Mesenchymal stem cell (in vitro differentiated cells and primary cell): ENCODE measurements at places on chromosomes 5 and 9.

GRCh38 chr9:107270082-107270481, 13.0 kb upstream of the RAD23B start:
- H3K27me3 ChIP-seq = no peaks in the 10 kb centered on the region
- H3K4me3 ChIP-seq = no peak overlapping the region
- H3K4me1 ChIP-seq = peaks cover 3% of the 10 kb centered on the region
- H3K36me3 ChIP-seq = no peaks in the 10 kb centered on the region
- no peak overlapping the region for H3K27ac ChIP-seq

- H3K27ac ChIP-seq = no peak overlapping the region
- H3K4me1 ChIP-seq = no peaks in the 10 kb centered on the region
- DNase-seq = no peak
- no peaks in the 10 kb centered on the region for H3K36me3 ChIP-seq
These were observed 123.8 kb upstream of the LIFR start for GRCh38 chr5:38680094-38680825.

- no peaks in the 10 kb centered on the region for H3K4me1 ChIP-seq
- no peaks in the 10 kb centered on the region for H3K36me3 ChIP-seq
- no peak overlapping the region for H3K27ac ChIP-seq
- no peaks in the 10 kb centered on the region for H3K27me3 ChIP-seq
- no peak overlapping the region for H3K4me3 ChIP-seq
These were observed 311.9 kb upstream of the ACO1 start for GRCh38 chr9:32072570-32072969.

DNA sequence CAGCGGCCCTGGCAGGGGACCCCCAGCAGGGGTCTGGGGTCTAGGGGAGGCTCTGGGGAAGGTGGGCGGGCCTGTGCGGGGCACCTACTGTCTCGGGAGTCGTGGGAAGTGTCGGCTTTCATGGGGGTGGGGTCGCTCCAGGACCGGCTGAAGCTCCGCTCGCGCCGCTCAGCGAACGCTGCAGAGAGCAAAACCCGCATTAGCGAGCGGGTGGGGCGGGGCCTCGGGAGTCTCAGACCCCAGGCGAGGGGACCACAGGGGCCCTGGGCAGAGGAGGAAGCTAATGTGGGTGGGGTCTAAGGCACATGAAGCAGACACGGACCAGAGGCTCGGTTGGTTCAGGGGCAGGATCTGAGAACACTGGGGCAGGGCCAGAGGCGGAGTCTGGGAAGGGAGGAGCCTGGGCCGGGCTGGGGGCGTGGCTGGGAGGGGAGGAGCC, 5.5 kb downstream of the NSMF start:
- no peak overlapping the region for H3K4me3 ChIP-seq
- H3K4me1 ChIP-seq = peaks cover 52% of the 10 kb centered on the region
- peaks cover 31% of the 10 kb centered on the region for H3K36me3 ChIP-seq
- DNase-seq = peak; percentile 70
- no peaks in the 10 kb centered on the region for H3K27me3 ChIP-seq

DNA sequence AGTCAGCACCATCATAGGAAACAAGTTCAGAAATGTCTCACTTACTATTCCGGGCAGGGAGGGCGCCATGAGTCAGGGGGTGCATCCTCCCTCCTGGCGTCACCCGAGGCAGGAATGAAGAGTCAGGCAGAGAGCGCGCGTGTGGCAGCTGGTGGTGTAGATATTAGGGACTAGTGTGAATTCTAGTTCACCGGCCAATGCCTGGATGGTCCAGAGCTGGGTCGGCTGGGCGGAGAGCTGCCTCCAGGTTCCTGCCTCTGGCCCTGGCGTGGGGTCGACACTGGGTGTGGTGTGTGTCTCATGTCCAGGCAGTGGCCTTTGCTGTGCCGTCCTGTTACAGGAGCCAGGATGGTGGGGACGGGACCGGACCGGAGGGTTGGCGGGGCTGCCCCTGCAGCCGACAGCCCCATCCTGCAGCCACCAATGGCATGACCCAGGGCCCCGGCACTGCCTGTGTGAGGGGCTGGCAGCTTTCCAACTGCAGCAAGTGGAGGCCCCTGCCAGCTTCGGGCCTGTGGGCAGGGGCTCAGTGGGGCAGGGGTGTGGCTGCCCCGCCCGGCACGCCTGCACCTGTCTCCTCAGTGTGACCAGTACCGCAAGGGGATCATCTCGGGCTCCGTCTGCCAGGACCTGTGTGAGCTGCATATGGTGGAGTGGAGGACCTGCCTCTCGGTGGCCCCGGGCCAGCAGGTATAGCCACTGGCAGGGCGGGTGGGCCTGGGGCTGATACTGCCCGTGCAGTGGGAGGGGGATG, 9.1 kb downstream of the DIPK1B start:
- no peak overlapping the region for H3K4me3 ChIP-seq
- no peaks in the 10 kb centered on the region for H3K27me3 ChIP-seq
- peak; percentile 55 for DNase-seq
- H3K36me3 ChIP-seq = peaks cover 46% of the 10 kb centered on the region
- peaks cover 48% of the 10 kb centered on the region for H3K4me1 ChIP-seq
- H3K27ac ChIP-seq = no peak overlapping the region

DNA sequence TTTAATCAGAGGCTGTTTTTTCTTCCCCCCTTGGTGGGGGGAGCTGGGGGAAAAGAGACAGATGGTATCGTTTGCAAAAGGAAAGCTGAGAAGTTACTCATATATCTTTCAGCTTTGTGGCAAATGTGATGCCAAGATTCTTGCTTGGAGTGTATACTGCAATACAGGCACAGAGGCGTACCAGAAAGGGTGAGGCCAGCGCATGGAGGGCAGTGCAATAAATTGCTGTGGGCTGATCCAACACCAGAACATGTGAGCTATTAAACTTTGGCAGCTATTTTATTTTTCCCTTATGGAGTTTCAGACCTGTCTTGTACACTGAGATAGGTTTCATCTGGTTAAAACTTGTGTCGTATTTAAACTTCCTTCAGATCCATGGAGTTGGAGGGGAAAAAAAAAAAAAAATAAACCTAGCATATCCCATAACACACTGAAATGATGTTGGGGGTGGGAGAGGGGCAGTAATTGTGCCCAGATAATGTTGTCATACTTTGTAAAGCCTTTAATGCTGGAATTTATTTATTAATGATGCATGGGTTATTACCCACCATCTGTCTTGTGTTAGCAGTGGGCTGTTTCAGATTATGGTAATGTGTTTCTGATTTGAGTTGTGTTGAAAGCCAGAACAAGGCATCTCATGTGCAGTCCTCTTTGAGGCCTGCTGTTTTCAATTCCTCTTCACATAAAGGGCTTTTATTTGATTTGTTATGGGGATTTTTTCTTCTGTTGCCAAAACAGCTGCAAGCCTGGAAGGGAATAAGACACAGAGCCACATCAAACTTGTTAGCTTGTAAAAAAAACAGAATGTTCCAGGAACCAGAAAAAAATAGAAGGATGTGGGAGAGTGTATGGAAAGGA, 891.3 kb downstream of the TLE1 start:
- H3K36me3 ChIP-seq = no peaks in the 10 kb centered on the region
- H3K27me3 ChIP-seq = peaks cover 3% of the 10 kb centered on the region
- no peak overlapping the region for H3K4me3 ChIP-seq
- no peaks in the 10 kb centered on the region for H3K4me1 ChIP-seq

DNA sequence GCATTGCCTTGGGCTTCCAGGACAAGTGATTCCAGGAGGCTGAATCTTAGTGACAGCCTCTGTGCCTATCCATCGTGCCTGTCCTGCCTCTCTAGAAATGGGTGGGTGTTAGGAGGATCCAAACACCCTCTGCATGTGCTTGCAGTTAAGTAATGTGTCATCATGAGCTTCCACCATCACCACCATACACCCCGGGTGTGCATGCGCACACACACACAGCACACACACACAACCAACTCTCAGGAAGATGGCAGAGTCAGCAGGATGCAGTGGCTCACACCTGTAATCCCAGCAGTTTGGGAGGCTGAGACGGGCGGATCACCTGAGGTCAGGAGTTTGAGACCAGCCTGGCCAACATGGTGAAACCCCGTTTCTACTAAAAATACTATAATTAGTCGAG, 22.8 kb upstream of the CERCAM start:
- H3K27me3 ChIP-seq = peaks cover 44% of the 10 kb centered on the region
- H3K36me3 ChIP-seq = no peaks in the 10 kb centered on the region
- DNase-seq = no peak
- no peak overlapping the region for H3K4me3 ChIP-seq
- peaks cover 11% of the 10 kb centered on the region for H3K4me1 ChIP-seq
- H3K27ac ChIP-seq = no peak overlapping the region

- no peaks in the 10 kb centered on the region for H3K36me3 ChIP-seq
- DNase-seq = no peak
- peaks cover 2% of the 10 kb centered on the region for H3K4me1 ChIP-seq
- no peak overlapping the region for H3K27ac ChIP-seq
- no peaks in the 10 kb centered on the region for H3K27me3 ChIP-seq
These were observed 11.9 kb downstream of the ERBIN start for GRCh38 chr5:65938256-65938655.

DNA sequence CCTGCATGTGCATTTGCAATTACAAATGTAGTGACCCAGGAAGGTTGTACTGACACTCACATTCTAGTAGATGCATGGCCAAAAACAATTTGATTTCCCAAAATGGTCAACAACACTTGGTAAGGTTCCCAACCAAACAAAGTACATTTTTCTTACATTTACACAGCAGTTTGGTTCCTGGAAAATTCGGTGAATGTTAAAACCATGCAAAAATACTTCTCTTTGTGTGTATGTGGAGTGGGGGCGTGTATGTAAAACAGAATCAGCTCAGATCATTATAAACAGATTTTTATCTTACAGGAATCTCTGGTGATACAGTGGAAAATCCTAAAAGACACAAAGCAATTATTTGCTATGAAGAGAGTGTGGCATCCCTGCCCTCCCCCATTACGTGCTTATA, 25.1 kb upstream of the MELK start:
- H3K4me1 ChIP-seq = no peaks in the 10 kb centered on the region
- DNase-seq = no peak

- no peak overlapping the region for H3K4me3 ChIP-seq
- H3K36me3 ChIP-seq = no peaks in the 10 kb centered on the region
- no peaks in the 10 kb centered on the region for H3K27me3 ChIP-seq
- H3K4me1 ChIP-seq = peaks cover 6% of the 10 kb centered on the region
These were observed 344.1 kb downstream of the ADAMTS6 start for GRCh38 chr5:65137631-65138030.

DNA sequence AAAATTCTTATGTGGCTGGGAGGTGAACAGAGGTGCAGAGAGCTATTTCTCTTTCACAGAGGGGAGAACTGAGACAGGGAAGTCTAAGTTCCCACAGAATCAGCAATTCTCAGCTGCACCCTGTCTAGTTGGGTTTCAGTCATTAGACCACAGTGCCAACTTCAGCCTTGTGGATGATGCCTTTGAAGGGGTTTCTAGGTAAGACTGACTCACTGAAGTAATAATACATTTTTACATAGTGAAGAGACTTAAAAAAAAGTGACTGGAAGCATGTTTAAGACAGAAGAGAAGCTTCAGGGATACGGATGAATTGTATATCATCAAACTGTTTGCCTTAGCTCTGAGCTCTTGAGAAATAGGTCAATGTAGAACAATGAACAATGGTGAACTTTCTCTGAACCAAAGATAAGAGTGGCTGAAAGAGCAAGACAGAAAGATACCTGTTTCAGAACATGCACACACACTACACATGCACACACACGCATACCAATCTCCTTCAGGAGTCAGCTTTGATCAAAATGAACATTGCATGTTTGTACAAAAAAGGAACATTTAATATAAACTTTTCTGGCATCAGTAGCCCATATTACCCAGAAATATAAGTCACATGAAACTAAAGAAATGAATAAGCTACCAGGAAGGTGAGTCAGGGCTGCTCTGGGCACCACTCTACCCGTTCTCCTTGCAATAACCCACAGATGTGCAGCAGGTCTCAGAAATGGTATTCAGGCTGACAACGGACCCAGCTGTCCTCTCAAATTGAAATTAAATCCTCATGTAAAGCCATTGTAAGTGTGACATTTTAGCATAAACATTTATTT, 12.6 kb upstream of the FYB1 start:
- no peaks in the 10 kb centered on the region for H3K27me3 ChIP-seq
- no peaks in the 10 kb centered on the region for H3K36me3 ChIP-seq
- no peak overlapping the region for H3K4me3 ChIP-seq
- H3K4me1 ChIP-seq = no peaks in the 10 kb centered on the region
- no peak overlapping the region for H3K27ac ChIP-seq

- H3K27me3 ChIP-seq = no peaks in the 10 kb centered on the region
- no peak overlapping the region for H3K27ac ChIP-seq
- no peak for DNase-seq
- peaks cover 3% of the 10 kb centered on the region for H3K36me3 ChIP-seq
- no peak overlapping the region for H3K4me3 ChIP-seq
These were observed 183.7 kb downstream of the RGS3 start for GRCh38 chr9:113646946-113647914.

DNA sequence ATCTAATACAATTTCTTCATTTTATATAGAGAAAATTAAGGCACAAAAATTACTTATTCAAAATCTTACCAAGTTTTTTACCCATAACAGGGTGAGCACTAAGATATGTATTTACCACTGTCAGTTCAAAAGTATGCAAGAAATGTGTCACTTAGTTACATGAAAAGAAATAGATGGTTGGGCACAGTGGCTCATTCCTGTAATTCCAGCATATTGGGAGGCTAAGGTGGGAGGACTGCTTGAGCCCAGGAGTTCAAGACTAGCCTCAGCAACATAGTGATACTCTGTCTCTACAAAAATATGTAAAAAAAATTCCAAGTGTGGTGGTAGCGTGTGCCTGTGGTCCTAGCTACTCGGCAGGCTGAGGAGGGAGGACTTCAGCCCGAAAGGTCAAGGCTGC, 19.4 kb downstream of the YIPF5 start:
- H3K4me3 ChIP-seq = no peak overlapping the region
- no peaks in the 10 kb centered on the region for H3K27me3 ChIP-seq
- H3K36me3 ChIP-seq = no peaks in the 10 kb centered on the region
- H3K4me1 ChIP-seq = peaks cover 2% of the 10 kb centered on the region
- no peak for DNase-seq
- no peak overlapping the region for H3K27ac ChIP-seq

GRCh38 chr5:140224658-140225057, 49.7 kb downstream of the CYSTM1 start:
- peaks cover 3% of the 10 kb centered on the region for H3K36me3 ChIP-seq
- no peak overlapping the region for H3K27ac ChIP-seq
- H3K4me3 ChIP-seq = no peak overlapping the region
- no peaks in the 10 kb centered on the region for H3K27me3 ChIP-seq

DNA sequence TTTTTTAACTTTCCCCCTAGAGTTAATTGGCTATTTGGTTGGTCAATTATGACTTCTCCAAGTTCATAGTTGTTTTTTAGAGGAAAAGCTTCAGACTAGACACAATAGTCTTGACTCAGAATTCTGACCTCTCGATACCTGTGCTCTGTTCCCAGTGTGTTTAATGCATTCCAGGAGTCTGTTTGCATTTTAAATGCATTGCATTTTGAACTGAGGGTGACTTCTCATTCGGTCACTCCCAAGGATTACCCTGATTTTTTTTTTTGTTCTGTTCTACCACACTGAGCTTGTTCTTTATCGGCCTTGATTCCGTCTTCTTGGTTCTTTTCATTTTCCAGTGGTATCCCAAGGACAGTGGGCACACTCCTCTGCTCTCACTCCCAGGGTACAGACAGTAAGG, 16.3 kb downstream of the ARHGEF28 start:
- H3K4me1 ChIP-seq = peaks cover 4% of the 10 kb centered on the region
- H3K27ac ChIP-seq = no peak overlapping the region
- no peaks in the 10 kb centered on the region for H3K27me3 ChIP-seq
- H3K4me3 ChIP-seq = no peak overlapping the region

- peak; percentile 54 for DNase-seq
- peaks cover 2% of the 10 kb centered on the region for H3K4me1 ChIP-seq
- peak overlapping the region; percentile 20 for H3K4me3 ChIP-seq
- no peak overlapping the region for H3K27ac ChIP-seq
These were observed 29.0 kb upstream of the CCNG1 start for GRCh38 chr5:163408311-163408923.

GRCh38 chr9:98921732-98922131, 22.0 kb upstream of the COL15A1 start:
- no peaks in the 10 kb centered on the region for H3K36me3 ChIP-seq
- H3K27me3 ChIP-seq = no peaks in the 10 kb centered on the region
- no peak overlapping the region for H3K4me3 ChIP-seq
- H3K27ac ChIP-seq = no peak overlapping the region
- DNase-seq = no peak
